CD4-positive, alpha-beta memory T cell (primary cell): ENCODE measurements at places on chromosomes 5 and 9.

- DNase-seq = no peak
Measured at GRCh38 chr5:160699301-160699700, 152.7 kb downstream of the ATP10B start.

DNA sequence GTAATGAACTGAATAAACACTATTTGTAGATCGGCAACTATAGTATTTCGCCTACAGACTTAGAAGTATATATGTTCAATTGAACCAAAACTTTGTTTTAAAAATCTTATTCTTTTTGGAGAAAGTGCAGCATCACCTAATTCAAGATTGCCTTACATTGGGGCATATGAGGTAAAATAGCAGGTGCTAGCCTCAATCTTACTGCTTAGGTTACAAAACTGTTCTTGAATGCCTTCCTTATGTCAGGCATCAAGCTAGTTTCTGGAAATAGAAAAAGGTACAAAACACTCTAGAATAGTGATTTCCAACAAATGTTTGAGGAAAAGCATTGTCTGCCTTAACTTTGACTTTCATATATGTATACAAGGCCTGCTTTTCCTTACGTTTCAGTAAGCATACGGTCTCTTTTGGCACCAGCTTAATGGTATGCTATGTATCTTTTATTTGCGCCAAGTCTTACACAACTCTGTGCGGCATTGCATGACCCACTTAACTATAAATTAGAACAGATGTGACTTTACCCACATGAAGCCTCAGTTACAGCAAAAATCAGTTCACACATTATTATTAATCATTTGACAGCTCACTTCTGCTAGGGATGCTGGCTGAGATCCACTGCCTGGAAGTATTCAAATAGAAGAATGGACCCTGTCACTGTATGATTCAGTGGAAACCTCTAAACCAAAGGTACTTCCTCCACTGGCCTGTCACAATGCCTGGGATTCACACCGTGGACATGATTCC, 174.1 kb downstream of the PRELID2 start:
- DNase-seq = no peak

- no peak for DNase-seq
Measured at GRCh38 chr5:73171495-73171894, 1.5 kb upstream of the TMEM174 start.

GRCh38 chr5:56110646-56111403, 116.1 kb upstream of the IL6ST start:
- DNase-seq = no peak

- DNase-seq = no peak
Measured at GRCh38 chr5:133952729-133953567, 15.5 kb downstream of the C5orf15 start.

GRCh38 chr9:71120501-71121247, 747 bp downstream of the TRPM3 start:
- no peak for DNase-seq
